ENCODE measurements at places on chromosomes 4 and X. TPM values are rescaled to one million over a fixed set of nuclear protein-coding genes. Genes with fewer than 3 reads are reported as not detected.

GRCh38 chr4:141121101-141121500, 12.2 kb downstream of the RNF150 start:
- no peak overlapping the region for H3K27ac ChIP-seq
- H3K4me1 ChIP-seq: no peaks in the 10 kb centered on the region
- DNase-seq: no peak
- no peaks in the 10 kb centered on the region for H3K36me3 ChIP-seq
- no peaks in the 10 kb centered on the region for H3K27me3 ChIP-seq
- H3K4me3 ChIP-seq: no peak overlapping the region

DNA sequence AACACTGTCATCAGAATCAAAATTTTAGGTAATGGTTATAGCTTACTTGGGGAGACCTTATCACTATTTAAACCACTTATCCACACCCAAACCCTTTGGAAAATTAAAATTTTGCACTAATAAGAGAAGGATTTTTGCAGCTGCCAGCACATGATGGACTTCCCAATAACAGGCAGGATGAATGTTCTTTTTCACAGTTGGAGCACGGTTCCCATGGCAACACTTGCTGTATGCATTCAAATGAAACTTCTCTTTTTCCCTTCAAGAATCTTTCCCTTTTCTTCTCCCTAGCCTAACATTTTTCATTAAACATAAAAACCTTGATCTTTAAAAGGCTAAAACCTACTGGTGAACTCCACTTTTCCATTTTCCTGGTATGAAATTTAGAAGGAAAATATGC, 768.2 kb downstream of the KCTD8 start:
- no peak for DNase-seq
- no peaks in the 10 kb centered on the region for H3K4me1 ChIP-seq
- H3K27me3 ChIP-seq: no peaks in the 10 kb centered on the region
- H3K4me3 ChIP-seq: no peak overlapping the region
- H3K27ac ChIP-seq: no peak overlapping the region
- no peaks in the 10 kb centered on the region for H3K36me3 ChIP-seq

DNA sequence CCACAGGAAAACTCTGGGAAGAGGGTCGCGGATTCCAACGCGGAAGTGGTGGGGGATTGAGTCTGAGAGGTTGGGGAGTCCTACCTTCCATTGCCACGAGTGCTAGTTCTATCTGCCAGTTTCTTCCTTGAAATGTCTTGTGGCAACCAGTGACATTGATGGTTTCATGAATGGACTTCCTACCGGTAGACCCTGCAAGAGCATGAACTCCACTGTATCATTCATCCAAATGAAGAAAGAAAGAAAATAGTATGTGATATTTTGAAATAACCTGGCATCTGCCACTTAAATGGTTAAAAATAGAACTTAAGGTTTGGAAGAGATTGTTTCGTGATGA, 1.1 kb upstream of the SLC10A7 start:
- no peaks in the 10 kb centered on the region for H3K27me3 ChIP-seq
- H3K27ac ChIP-seq: peak overlapping the region; percentile 71
- no peak for DNase-seq

DNA sequence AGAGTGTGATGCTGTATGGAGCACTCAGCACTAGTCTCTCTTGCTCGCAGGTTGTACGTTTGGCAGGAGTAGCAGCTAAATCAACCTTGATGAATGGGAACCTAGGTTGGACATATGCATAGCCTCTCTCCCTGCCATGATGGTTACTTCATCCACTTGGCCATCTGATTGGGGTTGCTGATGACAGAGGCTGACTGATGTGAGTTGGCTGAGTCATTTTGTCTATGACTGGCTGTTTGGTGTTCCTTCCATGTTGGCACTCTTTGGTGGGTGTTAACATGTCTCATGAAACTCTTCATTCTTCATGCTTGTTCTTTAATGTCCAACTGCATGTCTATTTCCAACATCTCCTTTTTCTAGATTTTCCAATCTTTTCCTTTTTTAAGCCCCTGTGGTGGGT, 31.6 kb upstream of the SPARCL1 start:
- no peaks in the 10 kb centered on the region for H3K27me3 ChIP-seq
- H3K36me3 ChIP-seq: no peaks in the 10 kb centered on the region
- H3K4me1 ChIP-seq: peaks cover 17% of the 10 kb centered on the region

STARD8 gene
- 0.86 TPM for total RNA-seq

FREM3 gene
- not detected for total RNA-seq

PRDM5 gene
- total RNA-seq: 0.84 TPM

NXF2 gene
- total RNA-seq: not detected
